AG10803 (cell line): ENCODE measurements at places on chromosomes 5 and 9.

- no peak for DNase-seq
Observed at GRCh38 chr5:135761746-135762145, 72.7 kb upstream of the SLC25A48 start.

- DNase-seq, result no peak
Observed at GRCh38 chr9:68505681-68506409, 34.8 kb downstream of the TMEM252 start.

- DNase-seq, result peak; percentile 53
Observed at GRCh38 chr9:135085830-135086546, 1.5 kb upstream of the OLFM1 start.

DNA sequence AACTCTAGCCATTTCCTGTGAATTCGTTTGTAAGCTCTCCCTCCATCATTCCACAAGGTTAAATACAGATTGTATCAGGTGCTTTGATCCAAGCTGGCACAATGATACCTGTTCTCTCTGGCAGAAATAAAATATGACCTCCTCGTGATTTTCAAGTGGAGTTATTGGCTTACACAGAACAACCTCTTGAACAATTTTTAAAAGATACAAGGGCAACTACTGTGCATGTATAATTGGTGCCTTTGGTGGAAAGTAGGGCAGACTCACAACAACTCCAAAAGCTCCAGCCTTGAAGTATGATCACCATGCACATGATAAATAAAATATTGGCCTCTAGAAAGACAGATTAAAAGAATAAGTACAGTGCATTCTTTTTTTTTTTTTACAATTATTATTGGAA is 106.0 kb downstream of the SEMA6A start:
- DNase-seq, result no peak

- DNase-seq, result peak; percentile 49
Observed at GRCh38 chr9:16062542-16063240, 509.8 kb downstream of the CCDC171 start.

DNA sequence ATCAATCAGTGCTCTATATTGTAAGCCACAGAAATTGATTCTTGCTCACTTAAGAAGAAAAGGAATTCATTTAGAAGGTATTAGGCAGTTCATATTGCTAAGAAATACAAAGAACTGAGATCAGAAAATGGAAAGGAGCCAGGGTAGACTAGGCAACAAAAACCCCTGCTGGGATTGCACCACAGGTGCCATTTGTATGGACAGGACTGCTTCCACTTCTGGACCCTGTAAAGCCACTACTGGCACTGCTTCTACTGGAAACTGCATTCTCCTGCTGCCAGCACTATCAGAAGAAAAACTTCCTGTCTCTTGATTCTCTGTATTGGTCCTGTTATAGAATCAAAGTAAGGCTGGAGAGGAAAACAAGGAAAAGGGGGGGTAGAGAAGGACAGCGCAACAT is 45.9 kb downstream of the CERT1 start:
- DNase-seq, result peak; percentile 23

DNA sequence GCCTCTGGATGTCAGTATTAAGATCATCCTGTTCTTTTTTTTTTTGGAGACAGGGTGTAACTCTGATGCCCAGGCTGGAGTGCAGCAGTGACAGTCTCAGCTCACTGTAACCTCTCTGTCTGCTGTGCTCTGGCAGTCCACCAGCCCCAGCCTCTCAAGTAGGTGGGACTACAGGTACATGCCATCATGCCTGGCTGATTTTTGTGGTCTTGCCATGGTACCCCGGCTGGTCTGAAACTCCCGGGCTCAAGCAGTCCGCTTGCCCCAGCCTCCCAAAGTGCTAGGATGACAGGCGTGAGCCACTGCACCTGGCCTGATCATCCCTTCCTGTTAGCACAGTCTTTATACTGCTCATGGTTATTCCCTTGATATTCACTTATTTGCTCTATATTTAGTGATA is 3.5 kb downstream of the KDM4C start:
- no peak for DNase-seq

- no peak for DNase-seq
Observed at GRCh38 chr9:13447843-13448422, 168.4 kb upstream of the MPDZ start.

DNA sequence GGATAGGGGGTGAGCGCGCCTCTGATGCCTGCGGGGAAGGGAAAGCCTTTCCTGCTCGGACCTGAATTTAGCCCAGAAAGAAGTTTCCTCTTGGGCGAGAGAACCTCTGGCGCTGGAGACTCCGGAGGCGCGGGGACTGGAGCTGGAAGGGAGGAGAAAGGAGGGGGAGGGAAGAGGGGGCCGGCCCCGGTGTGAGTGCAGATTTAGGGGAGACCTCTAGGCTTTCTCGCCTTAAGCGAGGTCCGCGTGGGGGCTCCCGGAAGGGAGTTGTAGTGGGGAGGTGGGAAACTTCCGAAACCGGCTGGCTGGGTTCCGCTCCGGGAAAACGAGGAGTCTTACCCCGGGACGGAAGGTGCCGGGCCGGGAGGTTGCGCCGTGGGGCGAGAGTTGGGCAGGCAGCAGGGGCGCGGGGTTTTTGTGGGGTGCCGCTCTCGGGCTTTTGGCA is 1.3 kb downstream of the PCSK5 start:
- no peak for DNase-seq

- DNase-seq, result no peak
Observed at GRCh38 chr9:2043881-2044462, 28.8 kb downstream of the SMARCA2 start.

- DNase-seq, result peak; percentile 72
Observed at GRCh38 chr5:59034498-59035186, 451.8 kb downstream of the RAB3C start.

GRCh38 chr9:129060991-129061390 is 19.9 kb upstream of the DOLPP1 start:
- DNase-seq, result no peak

GRCh38 chr5:33755231-33755630 is 136.6 kb downstream of the ADAMTS12 start:
- DNase-seq, result peak; percentile 14

DNA sequence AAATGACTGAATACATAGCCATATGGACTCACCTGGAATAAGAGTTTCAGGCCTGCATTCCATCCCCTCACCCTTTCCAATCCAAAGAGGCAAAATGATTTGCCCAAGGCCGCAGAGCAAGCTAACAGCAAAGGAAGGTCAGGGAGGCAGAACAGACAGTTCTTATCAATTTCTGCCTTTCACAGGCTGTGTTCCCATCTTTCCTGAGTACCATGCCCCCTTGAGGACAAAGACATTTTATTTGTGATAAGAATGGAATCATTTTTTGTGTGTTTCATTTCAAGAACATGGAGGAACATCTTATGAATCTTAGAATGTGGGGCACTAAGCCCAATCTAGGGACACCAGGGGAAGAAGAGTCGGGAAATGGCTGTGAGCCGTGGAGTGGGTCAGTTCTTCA is 13.9 kb downstream of the LHFPL2 start:
- DNase-seq, result no peak

DNA sequence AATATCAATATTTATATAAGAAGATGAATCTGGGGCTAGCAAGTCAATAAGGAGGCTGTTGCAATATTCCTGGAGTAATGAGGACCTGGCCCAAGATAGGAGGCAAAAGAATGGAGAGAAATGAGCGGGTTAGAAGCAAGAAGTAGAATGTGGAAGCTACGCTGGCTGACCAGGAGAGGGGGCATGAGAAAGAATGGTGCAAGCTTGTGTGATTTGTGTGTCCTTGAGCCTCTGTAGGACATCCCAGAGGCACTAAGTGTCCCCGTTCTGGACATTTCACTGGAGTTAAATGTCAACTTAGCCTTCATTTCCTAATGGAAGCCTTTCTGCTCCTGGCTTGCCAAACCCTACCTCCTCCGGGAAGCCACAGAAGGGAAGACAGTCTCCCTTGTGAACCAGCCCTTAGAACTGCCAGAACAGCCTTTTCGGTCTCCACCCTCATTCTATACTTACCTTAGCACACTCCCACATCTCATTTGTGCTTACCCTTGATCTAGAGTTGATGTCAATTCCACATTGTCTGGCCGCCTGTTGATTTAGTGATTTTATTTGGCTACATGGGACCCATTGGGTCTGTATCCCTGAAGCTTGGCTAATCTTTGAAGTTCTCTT is 6.7 kb upstream of the PDE6A start:
- DNase-seq, result no peak

- DNase-seq, result no peak
Observed at GRCh38 chr9:133664173-133665050, 28.2 kb downstream of the DBH start.

GRCh38 chr5:143893638-143894037 is 81.7 kb downstream of the HMHB1 start:
- DNase-seq, result no peak

- DNase-seq, result peak; percentile 45
Observed at GRCh38 chr9:2729003-2729402, 11.7 kb downstream of the KCNV2 start.

GRCh38 chr5:66889056-66889455 is 292.9 kb downstream of the MAST4 start:
- DNase-seq, result no peak

- peak; percentile 35 for DNase-seq
Observed at GRCh38 chr9:131503626-131504465, 1.1 kb downstream of the POMT1 start.

GRCh38 chr5:110053205-110053604 is 363.5 kb downstream of the MAN2A1 start:
- no peak for DNase-seq

GRCh38 chr5:6408627-6409446 is 30.5 kb upstream of the MED10 start:
- DNase-seq, result no peak

DNA sequence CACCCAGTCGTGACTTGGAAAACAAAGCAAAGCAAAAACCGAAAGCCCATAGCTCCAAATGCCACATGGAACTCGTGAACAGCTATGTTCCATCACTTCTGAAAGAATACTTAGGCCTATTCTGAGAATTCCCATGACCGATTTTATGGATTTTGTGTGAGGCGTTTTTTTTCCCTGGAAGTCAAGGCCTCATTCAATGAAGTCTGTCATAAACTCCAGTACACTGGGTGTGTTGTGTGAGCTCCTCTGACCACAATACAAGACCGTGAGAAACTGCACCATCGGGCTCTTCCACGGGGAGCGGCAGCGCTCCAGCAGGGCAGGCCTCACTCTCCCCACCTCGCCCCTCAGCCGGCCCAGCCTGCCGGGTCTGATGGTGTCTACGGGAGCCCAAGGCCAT is 209.5 kb downstream of the FANCC start:
- no peak for DNase-seq

- no peak for DNase-seq
Observed at GRCh38 chr9:84254972-84255371, 85.6 kb downstream of the SLC28A3 start.

DNA sequence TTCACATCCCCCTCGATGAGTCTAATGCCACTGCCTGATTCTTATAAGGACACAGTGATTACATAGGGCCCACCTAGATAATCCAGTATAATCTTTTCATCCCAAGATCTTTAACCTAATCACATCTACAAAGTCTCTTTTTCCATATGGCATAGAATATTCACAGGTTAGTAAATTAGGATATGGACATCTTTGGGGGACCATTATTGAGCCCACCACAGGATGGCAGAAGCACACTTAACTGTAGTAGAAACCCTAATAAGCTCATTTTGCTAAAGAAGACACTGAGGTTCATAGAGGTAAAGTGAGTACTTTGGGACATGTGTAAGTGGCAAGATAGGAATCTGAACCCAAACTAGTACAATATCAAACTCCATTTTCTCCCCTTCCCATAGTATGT is 38.9 kb downstream of the ASTN2 start:
- DNase-seq, result no peak

DNA sequence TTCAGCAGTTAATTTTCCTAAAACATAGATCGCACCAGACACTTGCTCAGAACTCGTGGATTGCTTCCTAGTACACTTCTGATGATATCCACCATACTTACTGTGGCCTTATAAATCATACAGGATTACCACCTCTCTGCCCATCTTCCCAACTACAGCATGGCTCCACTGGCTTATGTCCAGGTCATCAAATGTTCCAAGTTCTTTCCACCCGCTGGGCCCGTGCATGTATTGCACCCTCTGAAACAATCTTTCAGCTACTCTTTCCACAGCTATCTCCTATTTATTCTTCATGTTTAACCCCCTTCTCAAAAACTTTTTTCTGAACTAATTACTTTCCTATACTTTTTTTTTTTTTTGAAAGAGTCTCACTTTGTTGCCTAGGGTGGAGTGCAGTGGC is 18.5 kb downstream of the FBXW2 start:
- no peak for DNase-seq

DNA sequence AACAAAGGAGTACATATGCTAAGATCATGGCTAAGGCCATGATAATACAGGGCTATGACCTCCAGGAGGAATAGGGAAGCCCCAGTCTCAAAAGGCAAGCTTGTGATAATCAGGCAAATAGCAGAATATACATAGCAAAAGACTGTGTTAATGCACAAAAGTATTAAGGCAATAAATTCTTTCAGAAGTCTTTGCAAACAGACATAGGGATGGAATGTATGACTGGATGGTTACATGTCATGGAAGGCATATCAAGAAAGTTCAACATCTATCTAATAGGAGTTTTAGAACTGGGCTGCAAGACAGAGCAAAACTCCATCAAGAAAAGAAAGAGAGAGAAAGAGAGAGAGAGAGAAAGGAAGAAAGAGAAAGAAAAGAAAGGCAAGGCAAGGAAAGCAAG is 264.5 kb upstream of the CDH6 start:
- no peak for DNase-seq

- peak; percentile 91 for DNase-seq
Observed at GRCh38 chr9:128987805-128988204, 40.3 kb downstream of the NUP188 start.

- DNase-seq, result peak; percentile 54
Observed at GRCh38 chr5:14039576-14039975, 95.1 kb upstream of the DNAH5 start.

GRCh38 chr9:81002242-81002641 is 687.1 kb downstream of the TLE1 start:
- no peak for DNase-seq

DNA sequence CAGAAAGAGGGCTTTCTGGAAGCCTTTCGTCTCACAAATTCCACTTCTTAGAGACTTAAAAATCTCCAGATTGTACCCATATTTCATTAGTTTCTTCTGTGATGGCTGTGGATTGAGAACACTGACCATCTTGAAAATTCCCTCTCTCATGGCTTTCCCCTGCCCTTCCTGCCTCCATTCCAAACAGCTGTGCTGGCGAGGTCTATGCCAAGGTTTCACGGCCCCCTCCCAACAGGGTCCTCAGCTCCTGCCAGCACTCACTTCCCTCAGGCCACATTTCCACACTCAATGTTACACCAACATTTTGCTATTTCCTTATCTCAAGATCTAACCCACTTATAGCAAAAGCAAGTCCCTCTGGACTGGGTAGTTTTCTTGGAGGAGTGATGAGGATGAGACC is 40.3 kb upstream of the EQTN start:
- DNase-seq, result no peak

GRCh38 chr5:116872986-116873385 is 298.4 kb upstream of the SEMA6A start:
- no peak for DNase-seq
